ENCODE measurements at places on chromosomes 3 and 15. TPM values are rescaled to one million over a fixed set of nuclear protein-coding genes. Genes with fewer than 3 reads are reported as not detected.

Gene P3H2
- 9.5 TPM for total RNA-seq

Gene NAALADL2
- total RNA-seq, result 0.34 TPM

Gene ATP2C1
- total RNA-seq, result 237 TPM

Gene USP4
- 40.5 TPM for total RNA-seq

Gene MYH15
- 0.07 TPM for total RNA-seq

Gene NRROS
- 0.07 TPM for total RNA-seq

Gene GOLGA6L9
- 9.2 TPM for total RNA-seq

Gene SOX14
- not detected for total RNA-seq

Gene PLA2G4D
- total RNA-seq, result 0.07 TPM

Gene AHSG
- total RNA-seq, result not detected

Gene NME9
- not detected for total RNA-seq

Gene TM4SF18
- not detected for total RNA-seq

Gene PAQR9
- total RNA-seq, result not detected

Gene HRH1
- total RNA-seq, result 5.1 TPM

Gene MYO5A
- 56.9 TPM for total RNA-seq

Gene RBPMS2
- not detected for total RNA-seq

Gene CMSS1
- 27.0 TPM for total RNA-seq

Gene NOX5
- under 0.01 TPM for total RNA-seq

Gene RASL12
- total RNA-seq, result not detected

Gene NGLY1
- 43.1 TPM for total RNA-seq

Gene SV2B
- total RNA-seq, result 0.50 TPM

Gene PLSCR4
- 1.9 TPM for total RNA-seq

Gene IDH2
- total RNA-seq, result 22.9 TPM

Gene GPR171
- total RNA-seq, result not detected

Gene CMTM6
- 123 TPM for total RNA-seq

Gene UROC1
- not detected for total RNA-seq

Gene TMIE
- total RNA-seq, result 2.4 TPM

Gene PCSK6
- 11.6 TPM for total RNA-seq

Gene MYL3
- not detected for total RNA-seq

Gene GOLGA8G
- 0.07 TPM for total RNA-seq

Gene LCTL
- not detected for total RNA-seq

Gene CXCR6
- not detected for total RNA-seq

Gene MYZAP
- 1.4 TPM for total RNA-seq

Gene OIP5
- 0.28 TPM for total RNA-seq

Gene ROBO2
- 4.0 TPM for total RNA-seq

Gene VIPR1
- 6.2 TPM for total RNA-seq

Gene UMPS
- total RNA-seq, result 39.3 TPM

Gene LMOD3
- total RNA-seq, result not detected

Gene NLGN1
- total RNA-seq, result 0.36 TPM

Data from nasal cavity respiratory epithelium epithelial cell of viscerocranial mucosa (primary cell).